Activated CD8-positive, alpha-beta memory T cell treated with anti-CD3 and anti-CD28 coated beads for 1 hour (primary cell): ENCODE measurements at places on chromosomes 12 and 14.

GRCh38 chr14:89470401-89470800 lies 53.4 kb upstream of the FOXN3 start:
- no peak for DNase-seq

- DNase-seq = no peak
These were observed 221.8 kb downstream of the PHLDA1 start for GRCh38 chr12:75809746-75810145.

DNA sequence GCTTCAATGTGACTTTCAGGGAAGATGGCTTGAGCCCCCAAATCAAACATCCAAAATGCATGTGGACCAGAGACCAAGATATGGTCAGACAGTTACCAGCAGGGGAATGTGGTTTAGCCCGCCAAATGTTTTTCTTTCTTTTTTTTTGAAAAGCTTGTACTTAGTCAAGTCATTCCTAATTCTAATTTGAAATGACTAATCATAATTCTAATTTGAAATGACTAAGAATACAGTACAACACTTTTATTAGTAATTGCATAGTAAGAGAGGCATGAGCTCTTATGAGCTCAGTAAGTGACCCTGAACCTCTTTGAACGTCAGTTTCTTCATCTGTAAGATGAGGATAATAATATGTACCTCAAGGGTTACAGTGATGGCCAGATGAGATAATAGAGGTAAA lies 72.4 kb downstream of the HECTD4 start:
- DNase-seq = no peak

- DNase-seq = no peak
These were observed 32.6 kb downstream of the ARMH4 start for GRCh38 chr14:58119381-58119780.

DNA sequence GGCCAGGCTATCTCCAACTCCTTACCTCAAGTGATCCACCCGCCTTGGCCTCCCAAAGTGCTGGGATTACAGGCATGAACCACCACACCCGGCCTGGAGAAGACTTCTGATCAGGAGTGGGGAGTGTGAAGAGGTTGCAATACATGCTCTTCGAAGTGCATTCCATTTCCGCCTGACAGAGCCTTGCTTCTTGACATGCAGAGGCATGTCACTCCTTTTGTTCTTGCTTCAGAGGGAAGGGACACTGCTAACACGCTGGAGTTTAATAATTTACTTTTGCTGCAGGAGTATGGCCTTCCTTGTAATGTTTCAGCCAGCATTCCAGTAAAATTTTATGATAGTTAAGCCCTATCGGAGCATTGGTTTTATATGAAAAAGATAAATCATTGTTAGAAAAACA lies 74.9 kb downstream of the SLC25A47 start:
- DNase-seq = no peak

DNA sequence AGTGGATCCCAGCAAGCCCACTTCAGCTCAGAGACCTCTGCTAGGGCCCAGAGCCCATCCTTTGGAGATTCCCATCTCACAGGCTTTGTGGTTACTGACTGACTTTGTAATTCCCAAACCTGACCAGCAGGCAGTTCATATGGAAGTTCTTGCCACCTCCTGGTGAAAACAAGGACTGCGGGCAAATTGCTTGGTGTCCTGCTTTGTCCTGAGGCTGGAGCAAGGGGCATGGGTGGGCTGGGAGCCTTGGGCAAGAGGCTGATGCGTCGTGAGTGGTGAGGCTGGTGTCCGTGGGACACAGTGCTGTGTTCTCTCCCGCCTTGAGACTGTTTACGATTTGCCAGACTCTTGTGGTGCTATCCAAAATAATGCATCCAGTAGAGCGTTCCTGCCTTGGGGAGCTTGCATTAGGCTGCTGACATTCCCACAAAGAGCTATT lies 91.0 kb downstream of the LRRC74A start:
- no peak for DNase-seq

DNA sequence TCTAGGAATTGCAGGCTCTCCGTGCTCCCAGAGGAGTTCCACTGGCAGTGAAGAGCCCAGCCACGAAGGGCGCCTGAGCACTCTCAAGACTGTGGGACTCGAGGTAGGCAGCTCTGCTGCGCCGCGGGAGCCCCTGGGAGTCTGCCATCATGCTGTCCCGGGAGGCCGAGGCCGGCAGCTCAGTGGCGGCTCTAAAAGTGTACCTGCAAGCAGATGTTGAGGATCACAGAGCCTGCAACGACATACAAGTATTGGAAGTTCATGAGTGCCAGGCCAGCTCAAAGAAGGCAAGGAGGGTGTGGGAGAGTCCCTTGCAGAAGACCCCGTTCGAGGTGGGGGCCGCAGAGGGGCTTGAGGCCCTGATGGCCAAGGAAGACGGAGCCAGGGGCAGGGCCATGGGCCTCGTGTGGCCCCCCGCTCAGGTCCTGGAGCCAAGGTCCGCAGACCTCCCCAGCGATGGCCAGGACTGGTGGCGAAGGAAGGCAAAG lies 62.7 kb downstream of the MUCL1 start:
- DNase-seq = no peak

DNA sequence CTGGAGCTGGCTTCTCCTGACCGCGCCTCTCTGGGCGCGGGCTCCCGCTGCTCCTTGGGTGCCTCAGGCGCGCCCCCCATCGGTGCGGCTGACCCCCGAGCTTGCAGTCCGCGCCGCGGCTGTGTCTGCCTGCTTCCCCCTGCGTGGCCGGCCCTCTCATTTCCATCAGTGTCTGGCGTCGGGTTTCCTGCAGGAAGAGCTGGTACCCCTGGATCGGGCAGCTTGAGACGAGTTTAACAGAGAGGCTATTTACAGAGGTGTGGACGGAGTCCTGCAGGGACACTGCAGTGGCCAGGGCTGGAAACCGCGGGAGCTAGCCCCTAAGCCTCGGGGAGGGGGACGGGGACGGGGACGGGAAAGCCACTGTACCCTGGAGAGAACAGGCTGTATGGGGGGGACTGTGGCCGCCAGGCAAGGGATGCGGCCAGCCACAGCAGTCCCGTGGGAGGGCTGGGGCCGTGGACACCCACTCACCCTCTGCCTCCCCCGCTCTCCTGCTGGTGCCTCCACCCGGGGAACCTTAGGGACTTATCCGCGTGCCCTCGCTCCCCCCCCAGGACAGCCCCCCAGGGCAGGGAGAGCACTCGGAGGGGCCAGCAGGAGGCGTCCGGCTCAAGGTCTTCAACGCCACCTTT lies 3.7 kb upstream of the CACNA2D4 start:
- no peak for DNase-seq

DNA sequence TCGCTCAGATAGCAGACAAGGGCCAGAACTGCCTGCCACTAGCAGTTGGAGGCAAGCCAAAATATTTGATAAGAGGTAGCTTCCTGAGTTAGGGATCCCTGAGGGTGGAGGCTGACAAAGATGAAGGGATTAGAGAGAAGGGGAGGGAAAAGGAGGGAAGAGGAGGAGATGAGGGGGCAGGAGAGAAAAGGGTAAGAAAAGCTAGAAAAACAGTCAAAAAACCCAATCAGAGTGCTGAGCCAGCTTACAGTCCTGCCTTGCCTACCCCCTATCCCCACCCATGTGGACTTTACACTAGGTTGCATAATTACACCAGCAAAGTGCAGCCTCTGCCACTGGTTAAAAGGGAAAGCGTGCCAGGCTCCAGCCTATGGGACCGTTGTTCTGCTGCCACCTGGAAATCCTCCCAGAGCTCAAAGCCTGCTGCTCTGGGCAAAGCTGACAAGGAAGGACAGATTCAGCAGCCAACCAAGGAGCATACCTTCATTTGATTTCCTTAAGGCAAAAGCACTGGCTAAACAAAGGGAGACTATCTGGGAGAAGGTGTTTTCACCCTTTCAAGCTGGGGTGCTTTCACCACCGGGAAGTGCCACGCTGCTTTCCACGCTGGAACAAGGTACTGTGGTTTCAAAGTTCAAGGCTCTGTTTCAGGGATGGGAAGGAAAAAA lies 3.8 kb upstream of the NUMB start:
- no peak for DNase-seq

DNA sequence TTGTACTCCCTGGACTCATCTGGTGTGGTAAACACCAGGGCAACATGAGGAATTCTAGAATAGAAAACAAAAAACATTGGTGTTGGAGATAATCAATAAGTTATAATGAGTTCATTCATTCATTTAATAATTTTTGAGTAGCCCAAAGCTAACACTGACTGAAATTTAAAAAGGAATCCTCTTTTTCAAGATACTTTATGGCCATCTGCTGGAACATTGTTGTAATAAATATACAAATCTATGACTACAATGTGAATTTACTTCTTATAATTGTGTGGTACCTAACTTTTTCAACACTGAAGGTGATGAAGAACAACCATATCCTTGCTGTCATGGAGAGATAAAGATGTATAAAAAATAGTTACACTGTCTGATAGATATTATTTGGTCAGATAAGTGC lies 687.3 kb upstream of the MIS18BP1 start:
- no peak for DNase-seq

DNA sequence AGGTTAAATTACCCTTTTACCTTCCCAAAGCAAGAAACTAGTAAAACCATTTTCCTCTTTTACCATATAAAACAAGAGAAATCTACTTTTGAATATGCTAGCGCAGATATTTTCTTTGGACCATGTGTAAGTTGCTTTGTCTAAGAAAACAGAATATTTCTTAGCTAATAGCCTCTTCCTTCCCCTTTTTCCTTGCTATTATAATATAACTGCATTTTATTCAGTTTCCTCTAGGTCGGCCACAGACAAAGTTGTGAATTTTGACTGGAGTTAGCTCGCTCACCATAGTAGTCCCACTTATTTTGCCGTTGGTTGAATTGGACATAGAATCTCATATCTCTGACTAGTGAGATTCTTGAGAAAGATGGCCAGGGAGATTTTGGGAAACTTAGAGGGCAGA lies 115.6 kb downstream of the PLEKHA5 start:
- no peak for DNase-seq

DNA sequence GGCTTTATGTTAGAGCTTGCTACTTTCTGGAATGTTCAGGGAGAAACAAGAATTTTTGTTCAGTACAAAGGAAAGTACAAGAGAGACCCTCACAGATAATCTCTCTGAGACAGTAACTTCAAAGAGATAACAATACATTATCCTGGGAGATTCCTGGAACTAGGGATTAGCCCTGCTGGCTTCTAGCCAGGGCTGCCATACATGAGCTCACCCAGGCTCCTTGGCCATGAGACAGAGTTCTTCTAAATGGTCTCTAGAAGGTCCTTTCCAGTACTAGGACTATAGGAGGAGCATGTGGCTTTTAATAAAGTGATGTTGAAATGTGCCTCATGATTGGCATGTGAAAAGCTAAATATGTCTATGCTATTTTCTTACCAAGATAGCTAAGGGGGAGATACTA lies 342.5 kb downstream of the EMP1 start:
- DNase-seq = no peak

DNA sequence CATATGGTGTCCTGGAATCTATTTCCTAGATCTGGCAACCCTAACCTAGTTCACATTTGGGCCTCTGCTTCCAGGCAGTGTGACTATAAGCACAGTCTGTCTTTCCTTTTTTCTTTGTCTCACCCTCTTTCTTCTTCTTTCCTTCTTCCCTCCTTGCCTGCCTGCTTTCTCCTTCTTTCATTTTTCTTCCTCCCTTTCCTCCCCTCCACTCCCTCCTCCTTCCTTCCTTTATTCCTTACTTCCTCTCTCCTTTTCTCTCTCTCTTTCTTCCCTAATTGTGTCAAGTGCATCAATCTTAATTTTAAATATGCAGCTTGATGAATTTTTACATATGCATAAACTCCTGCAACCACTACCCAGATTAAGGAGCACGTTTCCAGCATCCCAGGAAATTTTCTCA lies 4.6 kb upstream of the DAO start:
- DNase-seq = no peak

DNA sequence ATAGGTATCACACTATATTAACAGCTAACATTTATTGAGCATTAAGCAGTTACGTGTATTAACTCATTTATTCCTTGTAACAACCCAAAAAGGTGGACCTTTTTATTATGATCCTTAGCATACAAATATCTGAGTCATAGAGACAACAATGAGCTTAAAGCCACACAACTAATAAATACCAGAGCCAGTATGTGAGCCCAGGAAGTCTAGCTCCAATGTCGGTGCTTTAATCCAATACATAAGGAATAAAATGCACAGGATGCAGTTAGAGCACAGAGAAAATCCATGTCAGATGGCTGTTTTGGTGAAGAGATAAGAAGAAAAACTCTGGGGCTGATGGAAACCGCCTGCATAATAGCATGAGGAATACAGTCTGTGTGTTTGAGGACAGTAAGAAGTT lies 888.6 kb downstream of the TMTC2 start:
- no peak for DNase-seq

DNA sequence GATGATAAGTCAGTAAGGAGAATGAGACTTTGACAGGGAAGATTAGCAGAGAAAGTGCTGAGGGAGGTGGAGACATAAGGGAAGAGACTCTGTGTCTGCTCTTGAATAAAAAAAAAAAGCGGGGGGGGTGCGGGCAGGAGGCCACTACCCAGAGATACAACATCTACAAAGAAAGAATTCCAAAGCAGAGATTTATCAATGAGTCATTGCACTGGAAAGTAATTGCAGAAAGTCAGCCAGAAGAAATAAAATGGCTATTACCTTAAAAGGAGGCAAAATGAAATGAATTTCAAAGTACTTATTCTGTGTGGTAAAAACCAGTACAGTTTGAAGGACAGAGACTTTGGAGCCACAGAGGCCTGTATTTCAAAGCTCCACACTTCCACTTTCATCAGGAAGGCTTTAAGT lies 267.1 kb upstream of the PRKD1 start:
- no peak for DNase-seq

DNA sequence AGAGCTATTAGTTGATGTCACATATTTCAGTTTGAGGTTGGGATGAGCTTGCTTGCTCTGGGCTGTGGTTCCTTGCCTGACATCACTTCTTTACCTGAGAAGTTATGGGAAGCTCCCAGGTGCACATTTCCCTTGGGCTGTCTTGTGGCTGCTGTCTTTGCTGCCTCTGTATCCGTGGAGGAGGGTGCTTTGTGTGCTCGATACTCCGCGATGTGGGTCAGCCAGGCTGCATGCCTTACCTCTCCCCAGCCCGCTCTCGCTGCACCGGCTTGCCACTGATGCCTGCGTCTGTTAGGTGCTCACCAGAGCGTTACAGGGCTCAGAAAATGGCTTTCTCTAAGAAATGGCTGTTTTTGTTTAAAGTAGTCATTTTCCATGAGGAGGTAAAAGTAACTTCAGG lies 19.6 kb downstream of the PELI2 start:
- no peak for DNase-seq

GRCh38 chr14:30607156-30607780 lies 14.9 kb upstream of the SCFD1 start:
- no peak for DNase-seq

GRCh38 chr12:94110258-94110657 lies 38.1 kb upstream of the PLXNC1 start:
- no peak for DNase-seq

- DNase-seq = no peak
These were observed 102.9 kb downstream of the DYRK2 start for GRCh38 chr12:67751381-67751928.

DNA sequence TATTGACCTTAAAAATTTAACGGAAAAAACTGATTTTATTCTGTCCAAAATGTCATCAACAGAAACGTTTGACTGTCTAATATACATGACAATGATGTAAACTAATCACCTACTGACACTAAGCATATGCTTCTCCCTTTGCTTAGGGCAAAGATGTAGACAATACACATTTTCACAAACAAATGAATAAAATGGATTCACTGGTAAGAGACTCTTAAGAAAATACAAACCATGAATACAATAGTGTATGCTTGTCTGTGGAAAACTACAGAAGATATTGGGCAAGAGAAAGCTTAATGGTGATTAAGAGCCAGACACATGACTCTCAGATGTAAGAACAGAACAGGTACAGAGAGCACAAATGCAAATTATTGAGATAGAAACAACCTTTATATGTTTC lies 1248.7 kb downstream of the FSCB start:
- DNase-seq = no peak

GRCh38 chr14:87864356-87865270 lies 128.4 kb downstream of the GALC start:
- no peak for DNase-seq
